ENCODE measurements at places on chromosomes 11 and 22.

DNA sequence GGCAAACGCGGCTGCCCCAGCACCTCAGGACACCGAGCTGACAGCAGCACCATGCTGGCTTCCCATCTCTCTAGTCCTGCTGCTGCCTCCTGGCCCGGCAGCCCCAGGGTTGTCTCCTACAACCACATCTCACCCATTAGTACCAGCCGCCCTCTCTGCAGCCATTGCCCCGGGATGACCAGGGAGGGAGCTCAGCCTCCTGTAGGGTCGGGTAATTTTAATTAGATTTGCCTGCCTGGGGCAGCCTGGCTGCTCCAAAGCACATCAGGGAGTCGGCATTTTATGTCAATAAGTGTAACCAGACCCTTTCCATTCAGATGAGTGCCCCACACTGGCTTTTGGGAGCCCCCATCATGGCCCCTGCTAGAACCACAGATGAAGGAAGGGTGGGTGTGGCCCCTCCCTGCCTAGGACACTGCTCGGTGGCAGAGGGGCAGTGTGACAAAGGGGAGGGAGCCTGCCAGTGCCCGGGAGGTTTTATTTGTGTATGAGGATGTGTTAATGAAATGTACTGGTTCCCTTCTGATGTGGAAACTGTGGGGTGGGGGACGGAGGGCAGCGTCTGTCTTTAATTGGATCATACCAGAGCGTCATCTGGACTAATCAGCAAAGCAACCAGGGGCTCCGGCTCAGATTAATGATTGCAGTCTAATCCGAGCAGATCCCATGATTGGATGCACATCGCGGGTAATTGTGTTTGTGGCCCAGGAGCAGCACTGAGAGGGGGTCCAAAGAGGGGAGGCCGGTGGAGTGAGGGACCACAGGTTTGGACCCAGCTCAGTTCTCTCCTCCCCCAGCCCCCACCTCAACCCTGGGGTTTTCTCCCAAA, 125.3 kb downstream of the FEZ1 start:
- DNase-seq: no peak

GRCh38 chr11:11841723-11842420, at the start of gene USP47:
Gene USP47, plus strand, starts transcription at chr11:11841972. Its CDS starts 214 bp downstream, at chr11:11842186.
- peak; percentile 90 for DNase-seq

DNA sequence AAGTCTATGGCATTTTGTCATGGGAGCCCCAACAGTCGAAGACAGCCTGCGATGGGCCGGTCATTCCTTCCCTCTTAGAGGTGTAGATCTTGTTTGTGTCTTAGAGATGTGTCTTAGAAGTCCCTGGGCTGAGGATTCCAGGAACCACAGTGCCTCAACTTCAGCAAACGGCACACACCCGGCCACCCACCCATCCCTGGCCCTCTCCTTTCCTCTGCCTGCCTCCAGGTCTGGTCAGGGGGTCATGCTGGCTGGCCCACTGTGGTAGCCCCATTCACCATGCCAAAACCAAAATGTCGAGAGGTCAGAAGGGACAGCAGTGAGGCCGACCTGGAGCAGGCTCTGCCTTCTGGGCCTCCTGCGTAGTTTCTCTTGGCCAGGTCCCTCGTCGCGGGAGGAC, 857.9 kb downstream of the TBC1D22A start:
- no peak for DNase-seq

- DNase-seq: no peak
Measured at GRCh38 chr22:37258005-37258752, 14.1 kb upstream of the RAC2 start.

DNA sequence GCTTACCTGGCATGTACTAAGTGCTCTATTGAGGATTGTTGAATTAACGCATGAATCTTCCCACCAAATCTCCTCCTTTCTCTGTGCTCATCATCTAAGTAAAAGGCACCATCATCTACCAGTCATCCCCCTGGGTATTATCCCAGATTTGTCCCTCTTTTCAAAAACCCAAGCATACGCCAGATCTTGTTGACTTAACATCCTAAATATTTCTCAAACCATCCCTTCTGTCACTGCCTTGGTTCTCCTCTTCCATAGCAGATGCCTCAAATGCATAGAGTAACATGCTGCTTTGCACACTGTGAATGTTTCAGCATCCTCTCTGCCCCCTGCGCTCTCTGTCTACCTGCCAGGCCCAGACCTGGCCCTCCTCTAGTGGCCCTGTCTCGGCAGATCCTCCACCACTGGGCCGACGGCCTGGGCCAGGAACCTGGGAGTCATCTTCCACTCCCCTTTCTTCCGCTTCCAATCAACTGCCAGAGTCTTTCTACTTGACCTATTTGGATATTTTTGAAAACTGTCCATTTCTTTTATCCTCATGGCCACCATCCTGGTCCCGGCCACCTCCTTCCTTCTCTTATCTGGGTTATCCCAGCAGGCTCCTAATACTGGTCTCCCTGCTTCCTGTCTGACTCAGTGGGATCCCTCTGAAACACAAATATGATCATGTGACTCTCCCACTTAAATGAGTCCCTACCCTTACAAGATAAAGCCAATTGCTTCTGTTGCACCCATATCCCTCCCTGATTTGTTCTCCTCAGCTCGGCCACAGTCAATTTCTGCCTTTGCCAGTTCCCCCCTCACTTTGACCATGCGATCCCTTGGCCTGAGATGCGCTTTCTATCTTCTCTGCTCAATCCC, 3.4 kb upstream of the TAB1 start:
- no peak for DNase-seq

DNA sequence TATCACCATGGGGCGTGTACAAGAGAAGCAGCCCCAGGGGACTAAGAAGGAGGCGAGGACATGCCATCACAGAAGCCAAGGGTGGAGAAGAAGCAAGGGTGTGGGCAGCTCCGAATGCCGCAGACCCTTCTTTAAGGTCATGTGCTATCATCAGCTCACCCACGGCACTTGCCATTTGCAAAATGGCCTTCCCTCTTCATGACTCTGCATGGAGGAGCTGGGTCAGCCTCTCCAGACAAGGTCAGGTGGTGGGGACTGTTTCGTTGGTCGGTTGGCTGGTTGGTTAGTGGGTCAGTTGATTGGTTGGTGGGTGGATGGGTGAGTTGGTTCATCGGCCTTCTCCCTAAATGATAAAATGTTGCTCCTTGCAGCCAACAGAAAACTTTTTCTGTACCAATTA, 622.5 kb downstream of the TBC1D22A start:
- DNase-seq: no peak

- DNase-seq: no peak
Measured at GRCh38 chr11:114194702-114195101, 101.5 kb upstream of the NNMT start.

DNA sequence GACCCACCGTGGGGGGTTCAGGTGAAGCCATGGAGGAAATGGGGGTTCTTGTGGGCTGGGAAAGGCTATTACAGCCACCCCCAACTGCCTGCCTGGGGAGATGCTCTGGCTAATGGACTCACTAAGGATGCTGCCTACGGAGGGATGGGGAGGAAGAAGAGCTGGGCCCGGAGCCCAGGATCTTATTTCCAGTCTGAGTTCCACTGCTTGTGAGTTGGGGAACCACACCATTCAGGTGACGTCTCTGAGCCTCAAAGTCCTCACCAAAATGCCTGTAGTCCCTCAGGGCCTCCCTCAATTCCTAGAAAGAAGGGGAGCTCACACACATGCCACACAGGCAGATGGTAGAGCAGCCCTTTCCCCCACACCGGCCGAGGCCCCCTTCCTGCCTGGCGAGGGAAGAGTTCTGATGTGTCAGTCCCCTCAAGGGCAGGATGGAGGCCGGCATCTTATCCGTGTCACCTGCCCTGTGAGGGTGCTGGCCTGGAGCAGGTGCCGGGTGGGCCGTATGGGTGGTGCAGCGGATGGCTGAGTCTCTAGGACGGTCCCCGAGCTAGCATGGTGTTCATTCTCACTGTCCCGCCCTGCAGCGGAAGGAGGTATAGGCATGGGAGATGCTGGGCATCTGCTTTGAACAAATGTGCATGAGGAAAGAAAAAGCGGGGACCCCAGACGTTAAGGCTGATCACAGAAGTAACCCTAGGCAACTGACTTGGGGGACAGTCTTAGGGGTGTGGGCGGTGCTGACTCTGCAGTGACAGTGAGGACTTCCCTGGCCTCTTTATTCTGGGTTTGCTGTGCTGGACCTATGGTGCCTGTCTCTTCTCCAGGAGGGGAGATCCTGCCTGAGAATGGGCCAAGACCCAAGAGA, 15.7 kb downstream of the MRGPRF start:
- DNase-seq: no peak

DNA sequence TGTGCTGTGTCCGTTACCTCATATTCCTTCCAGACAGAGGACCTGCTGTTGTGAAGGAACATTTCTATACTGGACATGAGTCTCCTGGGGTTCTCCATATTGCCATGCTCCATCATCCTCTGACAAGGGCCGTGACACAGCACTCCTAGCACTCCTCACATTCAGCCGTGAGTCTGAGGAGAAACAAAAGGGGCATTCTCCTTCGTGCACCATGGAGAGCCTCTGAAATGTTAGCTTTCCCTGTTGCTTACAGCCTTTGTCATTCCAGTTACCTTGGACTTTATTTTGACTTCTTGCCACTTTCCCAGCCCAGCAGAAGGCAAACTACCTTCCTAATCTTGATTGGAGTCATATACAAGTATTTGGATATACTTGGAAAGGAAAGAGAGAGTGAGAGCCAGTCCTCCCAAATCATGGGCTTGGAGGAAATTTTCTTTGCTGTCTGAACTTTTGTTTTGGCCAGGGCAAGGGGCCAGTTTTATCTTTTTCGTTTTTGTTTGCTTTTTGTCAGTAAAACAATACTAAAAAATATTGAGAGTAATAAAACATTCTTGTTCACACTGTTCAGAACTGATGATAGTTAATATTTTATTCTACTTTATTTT, 29.1 kb upstream of the TECTA start:
- DNase-seq: no peak

DNA sequence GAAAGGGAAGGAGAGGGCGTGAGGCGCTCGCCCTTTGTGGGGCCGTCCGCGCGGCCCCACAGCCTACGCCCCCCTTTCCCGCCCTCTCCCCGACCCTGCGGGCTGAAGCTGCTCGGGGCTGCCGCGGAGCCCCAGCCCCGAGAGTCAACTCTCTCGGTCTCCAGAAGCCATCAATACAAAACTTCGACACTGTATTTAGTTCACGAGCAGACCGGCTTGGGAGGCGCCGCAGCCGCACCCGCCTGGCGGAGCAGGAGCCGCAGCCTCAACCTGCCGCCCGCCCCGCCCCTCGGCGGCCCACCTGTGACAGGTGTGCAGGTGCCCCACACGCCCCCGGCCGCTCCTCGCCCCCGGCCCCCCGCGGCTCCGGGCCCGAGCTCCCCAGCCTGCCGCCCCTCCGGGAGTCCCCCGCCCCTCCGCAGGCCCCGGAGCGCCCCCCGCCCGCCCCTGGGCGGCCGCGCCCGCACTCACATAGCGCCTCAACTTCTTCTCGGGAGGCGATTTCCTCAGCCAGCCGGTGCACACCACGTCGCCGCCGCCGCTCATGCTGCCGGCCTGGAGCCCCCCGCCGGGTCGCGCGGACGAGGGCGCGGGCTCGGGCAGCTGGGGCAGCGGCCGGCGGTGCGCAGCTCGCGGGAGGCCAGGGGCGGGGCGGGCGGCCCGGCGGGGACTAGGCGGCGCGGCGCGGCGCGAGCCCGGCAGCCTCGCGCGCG, at the start of gene GAB2:
Gene GAB2, minus strand, starts transcription at position 646 of the 713 bp plus-strand sequence. Its CDS starts 100 bp downstream, at position 546.
- no peak for DNase-seq

DNA sequence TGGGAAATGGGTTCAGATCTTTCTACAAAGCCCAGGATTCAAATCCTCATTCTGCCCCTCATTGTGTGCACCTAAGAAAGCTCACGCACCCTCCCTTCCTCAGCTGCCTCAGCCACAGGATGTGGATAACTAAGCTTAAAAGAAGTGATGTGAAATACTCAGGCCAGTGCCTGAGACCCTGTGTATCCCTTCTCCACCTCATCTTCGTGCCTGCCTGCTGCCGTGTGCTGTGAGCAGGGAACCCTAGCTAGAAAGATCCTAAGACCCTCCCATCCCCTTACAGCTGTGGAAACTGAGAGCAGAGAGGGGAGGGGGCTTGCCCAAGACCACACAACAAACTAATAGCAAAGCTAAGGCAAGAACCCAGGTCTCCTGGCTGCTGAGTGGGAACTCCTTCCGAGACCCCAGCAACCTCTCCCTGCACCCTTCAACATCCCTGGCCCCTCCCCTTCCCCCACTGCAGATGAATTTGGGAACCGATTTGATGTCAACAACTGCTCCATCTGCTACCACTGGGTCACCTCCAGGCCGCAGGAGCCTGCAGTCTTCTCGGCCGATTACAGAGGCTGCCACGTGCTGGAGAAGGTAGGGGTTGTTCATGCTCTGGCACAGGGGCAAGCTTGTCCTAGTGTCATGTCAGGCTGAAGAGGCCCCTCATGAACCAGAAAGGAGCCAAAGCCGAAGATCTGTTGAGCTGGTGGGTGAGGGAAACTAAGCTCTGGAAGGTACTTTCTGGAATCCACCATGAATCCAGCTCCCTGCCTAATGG, 1.5 kb downstream of the ZP1 start:
- no peak for DNase-seq

GRCh38 chr11:112634995-112635737, 326.1 kb upstream of the NCAM1 start:
- no peak for DNase-seq

DNA sequence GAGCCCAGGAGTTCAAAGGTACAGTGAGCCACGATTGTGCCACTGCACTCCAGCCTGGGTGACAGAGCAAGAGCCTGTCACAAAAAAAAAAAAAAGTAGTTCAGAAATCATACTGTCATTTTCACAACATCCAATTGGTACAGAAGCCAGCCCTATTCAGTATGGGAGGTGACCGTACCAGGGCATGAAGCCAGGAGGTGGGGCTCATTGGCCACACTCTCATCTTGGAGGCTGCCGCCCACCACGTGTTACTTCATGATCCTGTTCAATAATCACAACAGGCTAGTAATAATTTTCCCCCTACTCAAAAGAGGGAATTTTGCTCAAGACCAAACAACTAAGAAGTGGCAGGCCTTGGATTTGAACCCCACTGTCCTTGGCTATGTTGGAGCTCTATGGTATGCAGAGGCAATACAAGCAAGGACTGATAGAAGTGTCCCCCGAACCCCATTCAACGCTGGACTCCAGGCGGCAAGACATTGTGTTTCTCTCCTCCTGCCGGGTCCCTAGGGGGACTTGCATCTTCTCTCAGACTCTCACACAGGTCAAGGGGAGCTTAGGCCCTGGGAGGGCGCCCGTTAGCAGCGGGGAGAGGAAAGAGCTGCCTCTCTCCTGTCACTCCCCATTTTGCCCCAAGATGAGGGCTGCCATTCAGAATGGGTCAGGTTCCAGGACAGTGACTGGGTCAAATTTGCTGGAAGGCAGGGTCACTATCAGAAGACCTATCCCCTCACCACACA, 40.2 kb upstream of the EMID1 start:
- DNase-seq: no peak

- no peak for DNase-seq
Measured at GRCh38 chr22:30611197-30611596, 4.2 kb downstream of the TCN2 start.

- DNase-seq: no peak
Measured at GRCh38 chr11:35815556-35816315, 128.1 kb upstream of the LDLRAD3 start.

DNA sequence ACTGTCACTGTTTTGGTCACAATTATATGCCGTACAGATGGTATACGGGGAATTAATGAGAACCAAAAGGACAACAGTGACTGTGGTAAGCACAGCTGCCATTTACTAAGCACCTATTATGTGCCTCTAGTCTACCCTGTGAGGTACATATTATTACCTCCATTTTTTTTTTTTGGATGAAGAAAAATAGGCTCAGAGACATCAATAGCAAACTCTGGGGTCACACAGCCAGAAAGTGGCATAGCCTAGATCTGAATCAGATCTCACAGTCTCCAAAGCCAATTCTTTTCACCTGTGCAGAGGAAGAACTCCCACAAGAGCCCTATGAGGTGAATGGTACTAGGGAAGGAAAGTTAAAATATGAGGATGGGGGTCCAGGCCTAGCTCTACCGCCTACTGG, 68.9 kb downstream of the USP35 start:
- DNase-seq: no peak

- no peak for DNase-seq
Measured at GRCh38 chr22:36981247-36981775, 37.9 kb downstream of the TST start.
